ENCODE measurements at places on chromosomes 5 and 9.

- no peak for DNase-seq
Observed at GRCh38 chr5:102421647-102422046, 77.2 kb downstream of the SLCO6A1 start.

DNA sequence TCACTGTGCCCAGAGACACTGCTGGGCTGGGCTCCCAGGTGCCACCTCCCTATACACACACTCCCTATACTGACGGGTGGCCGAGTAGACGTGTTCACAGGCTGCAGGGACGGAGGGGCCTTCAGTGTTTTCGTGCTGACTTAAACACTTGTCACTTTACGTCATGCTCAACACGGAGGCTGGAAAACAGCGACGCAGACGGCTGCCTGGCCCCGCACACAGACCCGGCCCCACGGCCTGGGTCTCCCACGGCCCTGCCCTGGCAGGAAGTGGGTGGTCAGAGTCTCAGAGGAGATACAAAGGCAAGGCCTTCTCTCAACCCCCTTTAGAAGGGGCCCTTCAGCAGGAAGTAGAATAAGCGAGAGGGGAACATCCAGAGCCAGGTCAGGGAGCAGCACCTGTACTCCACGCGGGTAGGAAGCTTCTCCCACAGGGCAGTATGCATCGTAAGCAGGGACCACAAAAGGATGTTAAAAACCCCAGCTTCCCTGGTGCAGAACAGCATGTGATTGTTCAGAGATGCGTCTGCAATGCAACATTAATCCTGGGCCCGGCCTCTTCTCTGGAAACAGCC is 11.9 kb upstream of the TBC1D9B start:
- DNase-seq: no peak

DNA sequence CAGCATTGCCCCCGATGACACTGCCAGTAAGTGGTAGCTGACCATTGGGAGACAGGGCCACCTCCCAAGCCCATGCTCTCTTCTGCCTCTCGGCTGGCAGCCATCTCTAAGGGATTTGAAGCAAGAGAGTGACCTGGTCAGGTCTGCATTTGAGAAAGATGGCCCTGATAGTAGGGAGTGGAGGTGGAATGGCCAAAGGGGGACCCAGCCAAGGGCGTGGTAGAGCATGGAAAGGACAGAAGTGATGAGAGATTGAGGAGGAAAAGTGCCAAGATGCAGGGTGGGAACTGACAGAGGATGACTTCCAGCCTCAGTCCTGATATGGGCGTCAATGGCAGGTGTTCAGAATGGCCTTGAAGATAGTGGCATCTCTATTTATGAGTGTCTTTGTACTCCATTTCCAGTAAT is 9.0 kb downstream of the ABL1 start:
- DNase-seq: no peak

DNA sequence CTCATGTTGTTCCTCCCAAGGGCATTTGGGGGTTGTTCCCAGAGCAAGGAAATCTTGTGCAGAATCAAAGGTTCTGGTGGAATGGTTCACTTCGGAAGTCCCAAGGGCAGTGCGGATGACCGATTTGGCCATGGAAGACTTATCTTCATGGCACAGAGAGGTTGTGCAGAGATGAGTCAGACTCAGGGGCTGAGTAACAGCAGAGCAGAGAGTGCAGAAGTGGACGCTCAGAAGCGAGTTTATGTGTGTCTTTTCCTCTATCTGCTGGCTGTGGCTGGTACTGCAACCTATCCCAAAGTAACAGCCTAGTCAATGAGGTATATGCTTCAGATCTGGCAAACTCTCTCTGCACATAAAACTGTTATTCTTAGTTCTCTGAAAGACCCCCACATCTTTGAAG is 118.1 kb downstream of the DPYSL3 start:
- no peak for DNase-seq

DNA sequence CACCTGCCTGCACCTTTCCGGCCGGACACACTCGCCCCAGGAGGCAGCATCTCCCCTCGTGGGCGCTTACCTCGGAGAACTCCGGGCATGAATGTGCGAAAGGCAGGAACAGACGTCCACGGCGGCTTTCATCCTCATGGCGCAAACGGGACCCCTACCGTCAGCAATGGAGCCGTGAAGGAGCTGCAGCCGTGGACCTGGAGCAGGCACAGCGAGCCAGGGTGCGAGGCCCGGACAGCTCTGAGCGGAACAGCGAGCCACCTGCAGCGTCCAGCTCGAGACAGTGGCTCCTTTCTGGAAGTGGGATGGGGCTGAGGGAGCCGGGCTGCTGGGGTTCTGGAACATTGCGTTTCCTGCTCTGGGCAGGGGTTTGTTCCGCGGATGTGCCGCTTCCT is 7.8 kb upstream of the SLC6A19 start:
- DNase-seq: no peak

DNA sequence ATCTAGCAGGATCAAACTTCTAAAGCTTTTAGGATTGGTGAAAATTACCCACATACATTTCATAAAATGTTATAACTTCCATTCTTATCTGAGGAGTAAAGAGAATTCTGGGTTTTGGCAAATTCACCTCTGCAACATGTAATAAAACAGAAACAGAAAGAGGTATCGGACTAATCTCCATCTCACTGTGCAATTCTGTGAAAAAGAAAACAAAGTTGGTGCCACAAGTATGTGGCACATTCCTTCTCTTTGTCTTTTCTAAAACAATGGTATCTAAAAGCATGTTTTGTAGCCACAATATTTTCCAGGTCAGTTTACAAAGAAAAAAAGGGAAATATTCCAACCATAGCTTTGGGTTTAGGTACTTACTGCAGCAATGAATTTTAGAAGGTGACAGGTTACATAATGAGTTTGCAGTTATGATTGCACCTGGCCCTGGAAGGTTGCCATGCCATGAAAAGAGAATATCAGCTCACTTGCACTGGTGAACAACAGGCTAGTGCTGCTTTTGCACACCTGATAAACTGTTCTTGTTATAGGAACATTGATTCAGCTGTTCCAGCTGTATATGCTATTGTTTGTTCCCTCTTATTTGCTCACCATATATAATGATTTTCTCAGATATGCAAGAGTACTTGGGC is 491.3 kb upstream of the MEF2C start:
- no peak for DNase-seq

DNA sequence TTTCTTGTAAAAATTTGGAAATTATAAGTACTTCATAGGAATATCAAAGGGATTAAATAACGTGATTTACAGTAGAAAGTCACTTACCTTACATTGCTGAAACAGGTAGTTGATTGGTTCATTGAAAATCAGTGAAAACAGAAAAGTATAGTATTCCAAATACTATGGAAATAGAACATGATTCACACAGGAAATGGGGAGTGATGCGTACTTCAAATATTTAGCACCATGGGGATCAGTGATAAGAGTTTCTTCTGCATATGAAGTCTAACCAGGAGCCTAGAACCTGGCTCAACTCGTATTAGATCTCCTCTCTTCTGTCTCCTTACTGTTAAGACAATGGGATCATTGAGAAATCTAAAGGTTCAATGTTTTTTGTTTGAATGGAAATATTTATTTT is 133.3 kb downstream of the FAM174A start:
- DNase-seq: no peak
